Effector memory CD4-positive, alpha-beta T cell (primary cell): ENCODE measurements at places on chromosomes 2 and 18.

DNA sequence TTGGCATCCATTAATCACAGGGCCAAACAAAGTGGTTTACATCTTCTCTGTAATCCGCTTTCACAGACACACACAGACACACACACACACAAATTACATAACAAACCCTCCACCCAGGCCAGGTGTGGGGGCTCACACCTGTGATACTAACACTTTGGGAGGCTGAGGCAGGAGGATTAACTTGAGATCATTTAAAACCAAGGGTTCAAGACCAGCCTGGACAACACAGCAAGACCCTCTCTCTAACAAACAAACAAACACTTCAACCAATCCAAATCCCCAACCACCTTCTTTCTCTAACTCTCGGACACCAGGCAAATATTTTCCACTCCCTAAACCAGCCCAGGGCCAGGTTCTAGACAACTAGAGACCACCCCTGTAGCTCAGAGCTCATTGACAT lies 79.5 kb upstream of the XPO1 start:
- no peak for DNase-seq

GRCh38 chr18:45688113-45688512 lies 35.9 kb upstream of the SLC14A1 start:
- DNase-seq = no peak

DNA sequence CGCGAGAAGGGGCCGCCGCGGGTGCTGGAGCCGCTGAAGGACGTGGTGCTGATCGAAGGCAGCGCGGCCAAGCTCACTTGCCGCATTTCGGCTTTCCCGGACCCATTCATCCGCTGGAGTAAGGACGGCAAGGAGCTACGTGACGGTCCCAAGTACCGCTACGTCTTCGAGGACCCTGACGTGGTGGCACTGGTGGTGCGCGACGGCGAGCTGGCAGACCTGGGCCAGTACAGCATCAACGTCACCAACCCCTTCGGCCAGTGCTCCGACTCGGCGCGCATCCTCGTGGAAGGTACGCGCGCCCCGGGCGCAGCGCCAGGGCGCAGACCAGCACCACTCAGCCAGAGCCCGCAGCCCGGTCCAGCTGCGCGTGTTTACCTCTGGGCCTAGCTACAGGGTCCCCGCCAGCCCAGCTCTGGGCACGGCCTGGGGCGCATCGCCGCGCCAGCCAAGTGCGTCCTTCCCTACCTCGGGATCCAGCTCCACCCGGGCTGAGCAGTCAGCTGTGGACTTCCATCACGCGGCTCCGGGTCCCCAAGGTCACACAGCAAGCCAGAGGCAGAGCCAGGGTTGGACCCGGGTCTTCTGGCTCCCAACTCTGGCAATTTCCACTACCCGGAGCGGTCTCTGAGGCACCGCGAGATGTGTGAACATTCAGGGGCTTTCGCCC lies 1.7 kb upstream of the GMPPA start:
- no peak for DNase-seq

DNA sequence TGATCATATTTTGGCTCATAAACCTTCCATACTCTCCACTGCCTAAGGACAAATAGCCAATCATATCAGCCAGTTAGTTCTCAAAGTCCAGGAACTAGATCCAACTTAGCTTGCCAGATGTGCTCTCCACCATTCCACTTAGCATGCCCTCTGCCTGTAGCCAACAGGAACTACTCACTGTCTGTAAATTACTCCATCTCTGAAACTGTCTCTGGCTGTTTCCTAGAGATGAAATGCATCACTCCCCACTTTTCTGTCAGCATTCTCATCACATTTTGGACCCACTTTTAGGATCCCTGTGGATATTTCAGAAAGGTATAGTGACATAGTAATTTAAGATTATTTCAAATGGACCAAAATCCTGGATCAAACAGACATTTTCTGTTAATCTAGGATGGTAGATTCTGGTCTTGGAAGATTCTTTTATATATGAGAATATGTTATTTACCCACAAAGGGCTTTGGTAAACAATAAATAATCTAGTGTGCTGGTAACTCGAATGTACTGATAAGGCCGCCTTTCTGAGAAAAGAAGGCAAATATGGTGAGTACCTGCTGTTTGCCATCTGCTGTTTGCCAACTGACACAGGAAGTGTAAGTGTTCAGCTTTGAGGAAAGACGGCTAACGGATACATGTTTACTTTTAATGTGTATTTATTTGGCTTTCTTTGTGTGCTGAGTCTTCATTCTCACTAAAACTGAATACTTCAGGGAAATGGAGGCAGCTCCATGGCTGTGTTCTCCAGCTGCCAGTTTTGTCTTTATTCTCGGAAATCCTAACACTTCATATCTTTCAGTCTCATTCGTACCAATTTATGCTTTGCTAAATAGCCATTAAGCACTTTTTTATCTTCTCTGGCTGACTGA lies 79.5 kb downstream of the EVA1A start:
- DNase-seq = no peak
